ENCODE measurements at places on chromosomes 16 and 17. TPM values are rescaled to one million over a fixed set of nuclear protein-coding genes. Genes with fewer than 3 reads are reported as not detected.
A peak's percentile ranks its signal among the peaks of the same experiment; 100 is the strongest.

DNA sequence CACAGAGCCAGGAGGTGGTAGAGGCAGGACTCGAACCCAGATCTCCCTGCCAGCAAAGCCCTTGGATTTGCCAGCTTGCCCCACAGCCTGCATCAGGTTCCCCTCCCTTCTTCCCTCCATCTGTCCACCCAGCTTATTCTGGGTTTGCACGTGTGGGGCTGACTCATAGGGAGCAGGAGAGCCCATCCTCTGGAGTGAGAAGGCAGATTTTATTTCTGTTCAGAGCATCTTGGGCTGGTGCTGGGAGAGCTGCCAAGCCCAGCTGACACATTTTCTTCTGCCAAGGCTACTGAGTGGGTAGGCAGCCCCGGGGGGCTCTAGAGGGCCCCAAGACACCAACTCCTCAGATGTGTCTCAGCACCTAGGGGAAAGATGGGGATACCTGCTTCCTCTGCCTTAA, 106.3 kb upstream of the CRHR1 start:
- DNase-seq: no peak
- no peaks in the 10 kb centered on the region for H3K36me3 ChIP-seq
- H3K27me3 ChIP-seq: peaks cover 42% of the 10 kb centered on the region
- no peaks in the 10 kb centered on the region for H3K4me1 ChIP-seq
- no peak overlapping the region for H3K27ac ChIP-seq
- H3K4me3 ChIP-seq: no peak overlapping the region

GRCh38 chr16:58197314-58198012, 443 bp downstream of the CSNK2A2 start:
- H3K36me3 ChIP-seq: no peaks in the 10 kb centered on the region
- peaks cover 28% of the 10 kb centered on the region for H3K4me1 ChIP-seq
- H3K27ac ChIP-seq: no peak overlapping the region
- H3K4me3 ChIP-seq: peak overlapping the region; percentile 89
- H3K27me3 ChIP-seq: peaks cover 8% of the 10 kb centered on the region
- DNase-seq: no peak

DNA sequence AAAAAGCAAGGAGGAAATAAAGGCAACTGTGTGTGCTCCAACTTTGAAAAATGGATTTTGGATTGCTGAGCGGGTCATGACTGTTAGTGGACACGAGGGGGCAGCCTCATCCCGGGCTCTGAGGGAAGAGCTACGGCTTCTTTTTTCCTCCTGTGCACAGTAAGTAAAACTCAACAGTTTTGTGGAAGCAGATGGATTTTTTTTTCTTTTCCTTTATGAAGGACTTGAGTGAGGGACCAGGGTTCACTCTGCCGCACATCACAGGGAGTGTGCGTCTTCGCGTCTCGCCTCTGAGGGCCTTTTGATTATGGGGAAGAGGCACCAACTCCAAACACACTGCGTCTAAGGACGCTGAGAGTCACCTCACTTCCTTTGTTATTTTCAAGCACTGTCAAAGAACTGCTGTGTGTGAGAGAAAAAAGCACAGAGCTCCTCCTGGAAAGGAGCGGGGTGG, 80.3 kb upstream of the GOT2 start:
- no peaks in the 10 kb centered on the region for H3K36me3 ChIP-seq
- no peak overlapping the region for H3K4me3 ChIP-seq
- H3K27me3 ChIP-seq: peaks cover 16% of the 10 kb centered on the region

- no peaks in the 10 kb centered on the region for H3K27me3 ChIP-seq
- no peaks in the 10 kb centered on the region for H3K4me1 ChIP-seq
- no peak overlapping the region for H3K4me3 ChIP-seq
- peaks cover 16% of the 10 kb centered on the region for H3K36me3 ChIP-seq
- no peak for DNase-seq
- H3K27ac ChIP-seq: no peak overlapping the region
Measured at GRCh38 chr16:53995378-53995777, 291.2 kb downstream of the IRX3 start.

DNA sequence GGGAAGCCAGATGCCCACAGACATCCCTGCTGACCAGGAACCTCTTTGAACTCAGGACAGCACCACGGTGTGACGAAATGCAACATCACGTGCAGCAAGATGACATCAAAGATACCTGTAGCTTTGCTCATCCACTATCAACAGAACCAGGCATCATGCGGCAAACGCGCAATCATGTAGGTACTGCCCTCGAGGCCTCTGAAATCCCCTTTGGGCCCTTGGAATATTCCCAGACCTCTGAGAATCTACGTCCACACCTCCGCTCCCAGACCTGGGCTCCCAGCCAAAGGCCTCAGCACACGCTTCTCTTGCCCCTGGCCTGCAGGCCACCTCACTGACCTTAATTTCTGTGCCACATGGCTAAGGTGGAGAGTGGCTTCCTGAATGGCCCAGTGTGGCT, 7.3 kb downstream of the CX3CL1 start:
- no peak overlapping the region for H3K4me3 ChIP-seq
- no peaks in the 10 kb centered on the region for H3K36me3 ChIP-seq
- H3K4me1 ChIP-seq: peaks cover 28% of the 10 kb centered on the region
- H3K27me3 ChIP-seq: peaks cover 4% of the 10 kb centered on the region
- H3K27ac ChIP-seq: no peak overlapping the region
- DNase-seq: no peak

DNA sequence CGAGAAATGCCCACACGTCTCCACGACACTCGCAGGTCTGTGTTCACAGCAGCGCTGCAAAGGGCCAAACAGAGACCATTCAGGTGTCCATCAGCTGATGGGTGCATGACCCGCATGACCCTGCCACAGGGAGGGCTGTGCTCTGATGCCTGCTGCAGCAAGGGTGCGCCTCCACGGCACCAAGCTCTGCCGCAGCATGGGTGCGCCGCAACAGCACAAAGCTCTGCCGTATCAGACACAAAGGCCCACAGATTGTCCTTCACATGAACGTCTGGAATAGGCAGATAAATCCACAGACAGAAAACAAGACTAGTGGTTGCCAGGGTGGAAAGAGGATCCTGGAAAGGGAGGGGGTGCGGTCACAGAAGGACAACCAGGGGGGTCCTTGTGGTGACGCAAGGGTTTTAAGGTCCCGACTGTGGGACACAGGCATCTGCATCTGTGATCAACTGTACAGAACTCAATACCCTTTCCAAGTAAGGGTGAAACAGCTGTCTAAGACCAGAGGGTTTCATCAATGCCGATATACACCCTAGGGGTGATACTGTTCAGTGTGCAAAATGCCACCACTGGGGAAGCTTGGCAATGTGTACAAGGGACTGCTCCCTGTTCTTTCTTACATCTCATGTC, 121.0 kb downstream of the ANKRD11 start:
- DNase-seq: no peak
- H3K27me3 ChIP-seq: no peaks in the 10 kb centered on the region
- H3K4me3 ChIP-seq: no peak overlapping the region
- H3K27ac ChIP-seq: peak overlapping the region; percentile 27

DNA sequence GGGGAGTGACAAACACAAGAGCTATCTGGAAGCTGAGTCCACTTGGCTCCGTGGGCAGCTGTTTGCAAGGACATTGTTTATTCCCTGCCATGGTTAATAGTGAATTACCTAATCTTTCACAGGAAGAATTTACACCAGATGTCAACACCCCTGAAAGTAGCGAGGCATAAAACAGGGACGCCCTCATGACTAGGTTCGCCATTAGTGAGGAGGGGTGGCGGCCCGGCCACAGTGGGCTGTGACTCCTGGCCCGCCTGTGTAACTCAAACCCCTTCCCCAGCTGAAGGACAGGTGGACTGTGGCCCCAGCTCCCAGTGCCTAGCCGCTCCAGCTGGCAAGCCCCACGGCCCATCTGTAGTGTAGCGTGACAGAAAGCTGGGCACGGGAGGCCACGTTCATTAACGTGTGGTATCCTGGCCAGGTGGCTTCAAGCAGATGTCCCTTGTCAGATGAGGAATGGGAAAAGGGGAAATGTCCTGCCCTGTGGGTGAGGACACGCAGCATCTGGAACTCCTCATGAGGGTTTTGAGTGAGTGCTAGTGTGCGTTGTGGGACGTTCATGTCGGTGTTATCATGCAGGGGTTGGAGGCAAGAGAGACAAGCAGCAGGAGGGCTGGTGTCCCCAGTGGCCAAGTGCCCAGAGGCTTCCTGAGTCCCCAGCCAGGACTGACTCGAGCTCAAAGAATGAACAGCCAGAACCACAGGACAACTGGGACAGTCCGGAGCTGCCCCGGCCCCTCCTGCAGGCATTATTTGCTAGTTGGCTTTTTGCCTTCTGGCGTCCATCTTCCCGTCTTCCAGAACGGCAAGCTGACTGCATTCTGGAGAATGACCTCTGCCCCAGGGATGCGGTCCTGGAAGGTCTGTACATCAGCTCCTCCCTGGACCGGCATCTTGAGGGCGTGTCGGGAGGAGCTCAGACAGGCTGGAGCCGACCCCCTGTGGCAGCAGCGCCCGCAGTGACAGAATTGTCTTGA, 19.2 kb downstream of the KDM8 start:
- H3K36me3 ChIP-seq: peaks cover 8% of the 10 kb centered on the region
- H3K4me3 ChIP-seq: no peak overlapping the region

Gene RDM1
- not detected for polyA plus RNA-seq

Gene PRM2
- not detected for polyA plus RNA-seq

Gene PRR35
- not detected for polyA plus RNA-seq
